Neural progenitor cell (in vitro differentiated cells): ENCODE measurements at places on chromosomes 16 and 17.

GRCh38 chr17:14469971-14470370 is 169.1 kb downstream of the HS3ST3B1 start:
- no peaks in the 10 kb centered on the region for H3K36me3 ChIP-seq
- H3K4me1 ChIP-seq, result peaks cover 5% of the 10 kb centered on the region
- no peak overlapping the region for H3K4me3 ChIP-seq
- H3K27ac ChIP-seq, result no peak overlapping the region

DNA sequence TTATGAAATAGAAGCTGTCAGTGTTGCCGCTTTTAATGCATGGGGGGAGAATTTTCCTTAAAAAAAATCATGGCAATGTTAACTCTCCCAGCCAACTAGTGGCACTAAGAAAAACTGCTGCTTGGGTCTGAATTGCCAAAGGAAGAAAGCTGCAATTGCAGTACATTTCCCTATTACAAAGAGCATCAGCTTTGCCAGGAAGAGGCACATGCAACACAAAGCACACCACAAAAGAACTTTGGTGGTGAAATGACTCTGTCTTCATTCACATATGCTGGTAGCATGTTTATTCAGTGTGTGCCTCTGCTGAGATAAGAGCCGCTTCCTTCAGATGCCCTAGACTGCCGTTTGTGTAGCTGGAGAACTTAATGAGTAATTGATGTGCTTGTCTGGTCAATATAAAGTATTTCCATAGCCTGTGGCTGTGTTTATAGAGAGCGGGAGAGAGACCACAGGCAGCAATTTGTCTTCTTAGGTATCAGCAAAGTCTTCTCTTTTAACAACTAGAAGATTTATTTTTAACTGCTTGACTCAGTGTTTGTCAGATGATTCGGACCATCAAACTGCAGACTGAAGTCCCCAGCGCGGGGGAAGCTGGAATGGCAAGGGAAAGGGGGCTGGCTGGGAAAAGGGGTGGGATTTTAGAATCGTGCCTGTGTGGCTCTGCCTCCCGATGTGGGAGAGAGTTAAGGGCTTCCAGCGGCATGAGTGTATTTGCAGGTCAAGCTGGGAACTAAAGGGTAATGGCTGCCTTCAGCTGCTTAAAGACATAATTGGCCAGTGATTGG is 115.1 kb downstream of the MRTFB start:
- DNase-seq, result peak; percentile 74
- peaks cover 23% of the 10 kb centered on the region for H3K4me1 ChIP-seq
- H3K27ac ChIP-seq, result peak overlapping the region; percentile 23
- peak overlapping the region; percentile 26 for H3K4me3 ChIP-seq

DNA sequence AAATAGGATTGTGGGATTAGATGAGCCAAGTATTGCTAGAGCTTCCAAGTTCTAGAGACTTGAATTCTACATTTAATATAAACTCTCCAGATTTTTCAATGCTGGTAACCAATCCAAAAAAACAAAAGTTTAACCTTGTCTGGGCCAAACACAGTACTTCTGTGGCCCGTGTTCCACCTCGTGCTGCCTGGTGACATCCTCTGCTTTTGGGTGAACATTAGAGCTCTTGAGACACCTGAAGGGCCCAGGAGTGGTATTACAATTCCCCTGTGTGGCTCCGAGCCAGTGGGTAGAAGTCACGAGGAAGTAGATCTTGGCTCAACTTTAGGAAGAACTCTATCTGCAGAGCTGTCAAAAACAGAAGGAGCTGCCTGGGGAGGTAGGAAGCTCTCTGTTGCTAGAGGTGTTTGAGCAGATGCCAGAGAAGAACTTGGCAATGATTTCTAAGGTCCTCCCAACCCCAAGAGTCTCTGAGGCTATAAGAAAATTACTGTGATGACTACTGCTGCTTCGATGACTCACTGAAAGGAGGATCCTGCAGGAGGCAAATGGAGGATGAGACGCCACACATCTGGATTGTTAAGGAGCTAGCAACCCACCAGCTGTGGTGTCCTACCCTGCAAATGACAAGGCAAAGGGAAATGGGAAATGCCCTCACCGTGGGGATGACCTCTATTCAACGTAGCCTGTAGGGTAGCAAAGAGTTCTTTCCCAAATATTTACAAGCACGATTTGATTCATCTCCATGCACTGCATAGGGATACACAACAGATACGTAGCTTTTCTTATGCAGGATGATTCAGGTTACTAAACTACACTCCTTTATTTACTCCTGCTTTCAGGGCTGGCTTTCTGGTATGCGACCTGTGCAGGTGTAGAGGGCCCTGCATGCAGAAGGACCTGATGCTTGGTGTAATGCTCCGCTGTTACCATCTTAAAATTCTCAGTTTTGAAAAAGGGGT is 45.8 kb upstream of the GAS7 start:
- no peak overlapping the region for H3K27ac ChIP-seq
- no peak for DNase-seq
- no peaks in the 10 kb centered on the region for H3K4me1 ChIP-seq
- H3K4me3 ChIP-seq, result no peak overlapping the region
- no peaks in the 10 kb centered on the region for H3K27me3 ChIP-seq

GRCh38 chr17:5434984-5435383 is 4.0 kb downstream of the C1QBP start:
- no peak overlapping the region for H3K27ac ChIP-seq
- H3K36me3 ChIP-seq, result peaks cover 23% of the 10 kb centered on the region
- peaks cover 5% of the 10 kb centered on the region for H3K4me1 ChIP-seq
- no peaks in the 10 kb centered on the region for H3K27me3 ChIP-seq
- no peak overlapping the region for H3K4me3 ChIP-seq
- no peak for DNase-seq

GRCh38 chr16:52312716-52313115 is 234.2 kb downstream of the TOX3 start:
- no peak for DNase-seq
- peaks cover 25% of the 10 kb centered on the region for H3K4me1 ChIP-seq
- no peak overlapping the region for H3K4me3 ChIP-seq
- H3K27me3 ChIP-seq, result no peaks in the 10 kb centered on the region
- H3K36me3 ChIP-seq, result no peaks in the 10 kb centered on the region

DNA sequence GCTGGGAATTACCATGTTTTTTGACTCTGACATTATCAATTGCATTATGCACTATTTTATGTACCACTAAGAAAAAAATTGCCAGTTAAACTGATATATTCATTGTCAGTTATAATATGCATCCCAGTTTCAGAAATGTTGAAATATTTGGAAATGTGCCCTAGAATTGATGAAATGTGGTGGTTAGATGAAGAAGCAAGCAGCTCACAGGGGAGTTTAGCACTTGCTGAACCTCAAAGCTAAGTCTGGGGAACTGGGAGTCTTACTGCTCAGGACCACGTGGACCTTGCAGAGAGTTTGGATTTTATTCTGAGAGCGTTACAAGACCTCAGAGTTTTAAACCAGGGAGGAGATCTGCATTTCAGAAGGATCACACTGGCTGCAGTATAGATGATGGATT is 67.9 kb downstream of the TNRC6C start:
- no peak overlapping the region for H3K27ac ChIP-seq
- no peak overlapping the region for H3K4me3 ChIP-seq
- no peaks in the 10 kb centered on the region for H3K4me1 ChIP-seq
- no peak for DNase-seq

DNA sequence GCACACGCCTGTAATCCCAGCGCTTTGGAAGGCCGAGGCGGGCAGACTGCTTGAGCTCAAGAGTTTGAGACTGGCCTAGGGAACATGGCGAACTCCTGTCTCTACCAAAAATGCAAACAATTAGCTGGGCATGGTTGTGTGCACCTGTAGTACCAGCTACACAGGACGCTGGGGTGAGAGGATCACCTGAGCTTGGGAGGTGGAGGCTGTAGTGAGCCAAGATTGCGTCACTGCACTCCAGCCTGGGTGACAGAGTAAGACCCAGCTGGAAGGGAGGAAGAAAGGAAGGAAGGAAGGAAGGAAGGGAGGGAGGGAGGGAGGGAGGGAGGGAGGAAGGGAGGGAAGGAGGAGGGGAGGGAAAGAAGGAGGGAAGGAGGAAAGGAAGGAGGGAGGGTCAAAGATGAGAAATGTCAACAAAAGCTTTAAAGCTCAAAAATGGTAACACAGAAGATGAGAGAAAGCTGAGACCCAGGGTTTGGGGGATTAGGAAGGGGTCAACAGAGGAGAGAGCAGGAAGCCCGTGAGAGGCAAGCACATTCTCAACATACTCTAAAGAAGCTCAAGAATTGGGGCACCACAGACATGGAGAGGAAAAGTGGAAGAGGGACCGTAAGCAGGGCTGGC is 5.0 kb upstream of the KRT19 start:
- no peak overlapping the region for H3K27ac ChIP-seq

- DNase-seq, result peak; percentile 13
- H3K4me3 ChIP-seq, result no peak overlapping the region
- H3K36me3 ChIP-seq, result no peaks in the 10 kb centered on the region
- no peak overlapping the region for H3K27ac ChIP-seq
- peaks cover 38% of the 10 kb centered on the region for H3K4me1 ChIP-seq
These were observed 23.7 kb downstream of the LASP1 start for GRCh38 chr17:38893607-38894006.

DNA sequence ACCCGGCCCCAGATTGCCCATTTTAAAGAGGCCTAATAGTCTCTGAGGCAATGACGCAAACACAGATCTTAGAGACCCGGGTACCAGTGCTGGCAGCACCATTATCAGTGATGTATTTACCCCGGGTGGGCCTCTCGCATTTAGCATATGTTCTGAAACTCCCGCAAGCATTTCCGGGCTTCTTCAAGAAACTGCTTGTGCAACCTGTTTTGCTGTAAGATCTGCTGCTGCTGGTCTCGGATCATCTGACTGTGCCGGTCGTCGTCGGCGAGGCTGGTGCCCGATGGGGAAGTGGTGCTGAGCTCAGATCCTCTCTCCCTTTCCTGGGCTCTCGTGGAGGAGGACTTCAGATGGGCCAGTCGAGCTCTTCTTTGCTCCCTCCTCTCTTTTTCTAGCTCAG is 12.5 kb downstream of the CEP295NL start:
- no peak overlapping the region for H3K4me3 ChIP-seq
- no peak for DNase-seq
- H3K27me3 ChIP-seq, result no peaks in the 10 kb centered on the region
- no peak overlapping the region for H3K27ac ChIP-seq
- H3K36me3 ChIP-seq, result no peaks in the 10 kb centered on the region

- H3K4me1 ChIP-seq, result peaks cover 20% of the 10 kb centered on the region
- no peak within 1 kb of the TSS for H3K27ac ChIP-seq
- H3K27me3 ChIP-seq, result peaks cover 62% of the 10 kb centered on the region
- peak within 1 kb of the TSS; percentile 56 for H3K4me3 ChIP-seq
- H3K36me3 ChIP-seq, result no peaks in the 10 kb centered on the region
- peak; percentile 50 for DNase-seq
These were observed at the start of gene CDH13 for GRCh38 chr16:82626791-82627261. TSS of gene CDH13 (plus strand) at chr16:82626969.

DNA sequence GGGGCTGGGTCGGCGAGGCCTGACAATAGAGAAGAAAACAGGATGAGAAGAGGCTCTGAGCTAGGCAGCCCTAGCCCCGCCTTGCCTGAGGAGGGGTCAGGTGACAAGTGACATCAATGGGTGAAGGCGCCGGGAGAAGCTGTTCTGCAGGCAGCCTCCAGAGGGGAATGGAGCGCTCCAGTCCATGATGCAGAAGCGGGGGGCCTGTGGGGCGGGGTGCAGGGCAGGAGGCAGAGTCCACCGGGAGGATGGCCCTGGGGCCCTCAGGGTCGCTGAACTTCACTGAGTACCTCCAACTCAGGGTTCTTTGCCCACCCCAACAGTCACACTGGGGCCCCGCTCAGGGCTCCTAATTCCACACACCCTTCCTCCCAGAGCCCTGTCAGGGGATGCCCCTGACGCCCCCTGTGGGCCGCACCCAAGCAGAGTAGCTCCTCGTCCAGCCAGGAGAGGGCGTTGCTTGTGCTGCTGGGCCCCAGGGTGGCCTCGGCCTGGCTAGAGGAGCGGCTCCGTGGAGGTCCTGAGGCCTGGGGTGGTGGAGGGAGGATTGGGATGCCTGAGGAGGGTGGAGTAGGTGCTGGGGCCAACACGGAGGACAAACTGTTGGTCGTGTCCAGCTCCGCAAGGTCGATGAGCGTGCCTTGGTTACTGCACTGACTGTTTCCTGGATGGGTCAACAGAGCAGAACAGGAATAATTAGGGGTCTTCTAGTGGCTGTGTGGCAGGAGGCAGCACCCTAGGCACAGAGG is 20.8 kb downstream of the GGA3 start:
- H3K4me1 ChIP-seq, result no peaks in the 10 kb centered on the region
- H3K27ac ChIP-seq, result peak overlapping the region; percentile 49
- peak; percentile 88 for DNase-seq
- no peaks in the 10 kb centered on the region for H3K27me3 ChIP-seq

- no peak overlapping the region for H3K4me3 ChIP-seq
- no peak overlapping the region for H3K27ac ChIP-seq
- H3K4me1 ChIP-seq, result peaks cover 10% of the 10 kb centered on the region
- H3K36me3 ChIP-seq, result no peaks in the 10 kb centered on the region
- no peak for DNase-seq
- no peaks in the 10 kb centered on the region for H3K27me3 ChIP-seq
These were observed 12.1 kb upstream of the DBNDD1 start for GRCh38 chr16:90031186-90031930.

DNA sequence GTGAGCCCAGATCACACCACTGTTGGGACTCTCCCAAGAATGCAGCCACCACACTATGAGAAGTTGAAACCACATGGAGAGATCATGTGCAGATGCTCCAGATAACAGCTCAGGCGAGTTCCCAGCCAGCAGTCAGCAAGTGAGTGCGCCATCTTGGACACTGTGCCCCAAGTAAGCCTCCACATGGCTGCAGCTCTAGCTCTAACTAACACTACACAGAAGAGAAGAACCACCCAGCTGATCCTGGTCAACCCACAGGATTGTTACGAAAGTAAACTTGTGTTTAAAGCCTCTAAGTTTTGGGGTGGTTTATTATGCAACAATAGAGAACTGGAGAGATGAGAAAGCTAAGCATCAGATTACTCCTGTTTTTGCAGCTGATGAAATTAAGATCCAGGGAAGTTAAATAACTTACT is 25.8 kb downstream of the SLC38A7 start:
- H3K36me3 ChIP-seq, result no peaks in the 10 kb centered on the region
- no peak for DNase-seq
- H3K27ac ChIP-seq, result no peak overlapping the region

GRCh38 chr16:1080801-1081733 is 8.5 kb downstream of the SSTR5 start:
- H3K27me3 ChIP-seq, result no peaks in the 10 kb centered on the region
- peaks cover 7% of the 10 kb centered on the region for H3K4me1 ChIP-seq
- H3K36me3 ChIP-seq, result no peaks in the 10 kb centered on the region

DNA sequence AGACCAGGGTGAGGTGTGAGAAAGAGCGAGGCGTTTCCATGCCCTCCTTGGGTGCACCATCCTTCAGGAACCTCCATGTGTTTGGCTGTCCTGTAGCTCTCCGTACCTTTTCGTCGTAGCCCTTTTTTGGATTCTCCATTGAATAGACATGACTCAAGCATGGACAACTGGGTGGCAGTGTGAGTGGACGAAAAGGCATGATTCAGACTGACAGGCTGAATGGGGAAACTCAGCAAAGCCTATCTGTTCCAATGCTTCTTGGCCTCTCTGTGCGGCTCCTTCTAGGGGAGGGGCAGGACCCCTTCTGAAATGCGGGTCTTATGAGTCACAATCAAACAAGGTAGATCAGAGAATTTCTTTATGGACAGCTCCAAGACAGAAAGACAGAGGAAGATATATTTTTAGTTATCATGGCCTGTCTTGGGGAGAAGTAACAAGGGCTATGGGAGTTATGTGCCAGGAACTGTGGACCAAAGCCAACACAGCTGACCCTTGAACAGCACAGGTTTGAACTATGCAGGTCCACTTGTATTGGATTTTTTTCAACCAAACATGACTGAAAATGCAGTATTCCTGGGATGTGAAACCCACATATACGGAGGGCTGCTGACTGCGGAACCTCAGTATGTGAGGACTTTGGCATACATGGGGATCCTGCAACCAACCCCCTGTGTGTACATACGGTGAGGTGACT is 22.9 kb downstream of the ADORA2B start:
- no peak for DNase-seq
- H3K27ac ChIP-seq, result no peak overlapping the region
- H3K4me3 ChIP-seq, result no peak overlapping the region
- H3K36me3 ChIP-seq, result no peaks in the 10 kb centered on the region
- peaks cover 14% of the 10 kb centered on the region for H3K27me3 ChIP-seq
- peaks cover 42% of the 10 kb centered on the region for H3K4me1 ChIP-seq
